NCI-H2171 treated with DMSO at 0.1 percent for 48 hours (cell line): ENCODE measurements at places on chromosomes 5 and 9.

GRCh38 chr9:80797831-80798688, 891.3 kb downstream of the TLE1 start:
- peak; percentile 97 for DNase-seq

DNA sequence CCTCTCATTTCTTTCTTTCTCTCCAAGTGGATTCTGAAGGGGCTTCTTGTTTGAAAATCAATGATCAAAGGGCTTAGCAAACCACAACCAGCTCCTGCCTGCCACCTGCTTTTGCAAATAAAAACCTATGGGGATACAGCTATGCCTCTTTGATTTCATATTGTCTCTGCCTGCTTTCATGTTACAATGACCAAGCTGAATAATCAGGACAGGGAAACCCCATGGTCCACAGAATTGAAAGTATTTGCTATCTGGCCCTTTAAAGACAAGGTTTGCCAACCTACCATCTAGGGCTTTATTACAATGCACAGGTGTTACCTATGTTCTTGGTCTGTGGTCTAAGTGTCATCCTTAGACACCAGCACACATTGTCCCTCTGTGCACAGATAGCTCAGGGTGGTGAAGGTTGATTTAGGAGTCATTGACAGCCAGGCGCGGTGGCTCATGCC, 28.8 kb upstream of the PLIN2 start:
- DNase-seq = no peak

GRCh38 chr9:73541923-73542322, 390.3 kb downstream of the ANXA1 start:
- DNase-seq = no peak

- DNase-seq = no peak
Observed at GRCh38 chr9:119853126-119853525, 483.9 kb upstream of the BRINP1 start.

DNA sequence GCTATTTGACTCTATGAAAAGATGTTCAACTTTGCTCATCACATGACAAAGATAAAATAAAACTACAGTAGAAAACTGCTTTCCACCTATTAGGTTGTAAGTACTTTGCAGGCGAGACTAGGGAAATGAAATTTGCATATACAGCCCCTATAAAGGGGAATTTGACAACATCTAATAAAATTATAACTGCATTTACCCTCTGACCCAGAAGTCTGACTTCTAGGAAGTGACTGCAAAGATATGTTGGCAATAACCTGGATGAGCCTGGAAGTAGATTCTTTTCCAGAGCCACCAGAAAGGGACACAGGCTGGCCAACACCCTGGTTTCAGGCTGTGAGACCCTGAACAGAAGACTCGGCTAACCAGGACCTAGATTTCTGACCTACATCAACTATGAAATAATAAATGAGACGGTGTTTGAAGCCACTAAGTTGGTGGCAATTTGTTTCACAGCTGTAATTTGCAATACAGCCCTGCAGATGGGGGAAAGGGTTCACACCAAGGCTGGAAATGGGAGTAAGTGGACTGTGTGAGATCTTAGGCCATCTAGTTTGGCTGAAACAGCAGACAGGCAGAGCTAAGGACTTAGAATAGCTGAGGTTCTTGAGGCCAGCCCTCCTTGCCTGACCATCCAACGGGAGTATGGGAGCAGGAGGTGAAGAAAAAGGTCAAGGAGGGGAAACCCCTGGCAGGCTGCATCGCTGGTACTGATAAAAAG, 106.6 kb downstream of the SIL1 start:
- no peak for DNase-seq

DNA sequence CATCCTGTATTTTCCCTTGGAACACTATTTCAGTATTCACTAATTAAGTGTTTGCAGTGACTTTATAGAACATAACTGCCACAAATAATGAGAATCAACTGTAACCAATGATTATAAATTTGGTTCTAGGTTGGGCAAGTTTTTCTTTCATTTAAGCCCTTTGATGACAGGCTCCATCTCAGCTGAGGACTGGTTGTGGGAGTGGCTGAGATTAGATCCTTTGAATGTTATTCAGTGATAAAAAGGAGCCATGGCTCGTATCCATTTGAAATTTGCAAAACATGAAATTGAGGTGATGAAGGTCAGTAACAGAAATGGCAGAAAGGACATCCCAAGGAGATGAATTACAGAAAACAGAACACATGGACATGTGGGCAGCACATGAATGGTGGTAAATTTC, 138.1 kb upstream of the PCA3 start:
- DNase-seq = no peak

DNA sequence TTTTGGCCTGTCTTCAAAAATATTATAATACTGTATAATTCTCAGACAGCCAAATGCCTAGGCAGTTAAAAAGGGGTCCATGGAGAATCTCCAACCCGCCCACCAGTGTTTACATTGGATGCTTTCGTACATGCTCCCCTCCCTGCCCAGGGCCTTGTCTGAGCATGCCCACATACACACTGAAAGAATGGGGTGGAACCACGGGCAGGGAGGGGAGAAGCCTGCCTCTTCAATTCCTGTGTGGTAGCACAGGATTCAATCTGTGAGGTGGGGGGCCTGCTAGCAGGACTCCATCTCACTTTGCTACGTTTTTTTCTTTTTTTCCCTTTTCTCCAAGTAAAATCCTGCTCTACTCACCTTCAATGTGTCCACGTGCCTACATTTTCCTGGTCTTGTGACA, 314.7 kb upstream of the GRAMD2B start:
- peak; percentile 11 for DNase-seq

DNA sequence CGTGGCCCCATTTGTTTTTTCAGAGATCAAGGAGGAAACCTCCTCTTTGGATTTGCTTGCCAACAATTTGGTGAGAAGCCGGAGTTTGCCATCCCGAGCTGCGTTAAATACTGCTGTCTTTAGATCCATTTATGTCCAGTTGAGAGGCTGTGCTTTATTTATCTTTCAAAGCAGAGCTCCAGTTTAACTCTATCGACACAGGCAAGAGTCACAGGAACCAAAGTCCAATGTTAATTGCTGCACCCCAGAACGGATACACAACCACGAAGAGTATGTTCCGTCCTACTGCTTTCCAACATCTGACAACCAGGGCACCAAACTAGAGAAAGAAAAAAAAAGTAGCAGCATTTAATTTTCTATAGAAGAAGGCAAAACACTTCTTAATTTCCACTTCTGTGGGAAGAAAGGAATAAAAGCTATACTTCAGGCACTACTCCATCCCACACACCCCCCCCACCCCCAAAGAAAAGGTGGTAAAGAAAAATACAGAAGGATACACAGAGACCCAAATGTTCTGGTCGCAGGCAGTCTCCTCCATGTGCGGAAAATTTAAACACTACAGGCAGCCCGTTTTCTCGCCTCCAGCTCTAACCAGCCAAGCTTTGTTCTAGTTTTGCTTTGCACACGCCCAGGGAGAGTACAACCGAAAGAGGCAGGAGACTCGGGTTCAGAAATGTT, 1.1 kb downstream of the FEM1C start:
- DNase-seq = peak; percentile 35

DNA sequence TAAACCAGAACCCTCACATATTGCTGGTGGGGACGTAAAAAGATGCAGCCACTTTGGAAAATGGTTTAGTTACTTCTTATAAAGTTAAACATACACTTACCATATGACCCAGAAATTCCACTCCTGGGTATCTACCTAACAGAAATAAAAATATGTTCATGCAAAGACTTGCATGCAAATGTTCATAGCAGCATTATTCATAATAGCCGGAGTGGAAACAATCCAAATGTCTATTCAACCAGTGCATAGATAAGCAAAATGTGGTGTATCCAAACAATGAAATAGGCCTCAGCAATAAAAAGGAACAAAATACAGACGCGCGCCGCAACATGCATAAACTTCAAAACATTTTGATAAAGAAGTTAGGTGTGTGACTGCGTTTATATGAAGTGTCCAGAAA, 11.6 kb downstream of the EGR1 start:
- no peak for DNase-seq

DNA sequence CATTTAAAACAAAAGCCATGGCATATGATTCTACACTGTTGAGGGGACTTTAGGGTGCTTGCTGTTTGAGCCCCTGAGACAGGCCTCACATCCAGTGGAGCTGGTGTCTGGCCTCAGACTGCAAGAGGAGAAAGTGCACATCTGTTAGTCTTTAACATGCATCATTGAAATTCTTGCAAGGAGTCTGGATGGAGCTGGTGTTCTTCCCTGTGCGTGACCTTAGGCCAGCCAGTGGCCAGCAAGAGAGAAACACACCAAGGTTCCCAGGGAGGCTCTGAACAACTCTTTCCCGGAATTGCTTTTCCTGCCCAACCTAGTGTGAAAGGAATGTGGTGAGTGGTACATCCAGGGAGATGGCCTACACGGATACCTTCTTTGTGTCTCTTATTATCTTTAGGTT, 282.8 kb upstream of the TNC start:
- DNase-seq = no peak

DNA sequence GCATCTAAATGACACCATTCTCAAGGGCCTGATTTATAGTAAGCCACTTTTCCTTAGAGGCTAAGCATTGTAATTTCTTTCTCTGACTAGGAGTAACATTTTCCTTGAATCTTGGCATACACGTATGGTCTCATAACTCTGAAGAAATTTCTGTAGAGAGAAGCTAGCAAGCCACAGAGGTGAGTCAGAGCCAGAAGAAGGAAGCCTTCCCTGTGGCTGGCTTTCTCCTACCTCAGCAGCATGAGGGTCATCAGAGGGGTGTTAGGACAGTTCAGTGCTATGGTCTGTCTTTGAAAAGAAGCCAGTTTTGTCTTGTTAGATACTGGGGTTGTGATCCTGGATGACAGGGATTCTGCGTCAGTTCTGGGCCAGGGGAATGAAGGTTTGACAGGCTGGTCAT, 3.2 kb downstream of the SNX30 start:
- DNase-seq = no peak

- no peak for DNase-seq
Observed at GRCh38 chr5:18023986-18024385, 389.7 kb downstream of the TAF11L14 start.

GRCh38 chr5:112549605-112550166, 130.6 kb upstream of the EPB41L4A start:
- DNase-seq = no peak
